Peyer's patch (tissue), 4 donors: ENCODE measurements at places on chromosomes 7 and 10.

DNA sequence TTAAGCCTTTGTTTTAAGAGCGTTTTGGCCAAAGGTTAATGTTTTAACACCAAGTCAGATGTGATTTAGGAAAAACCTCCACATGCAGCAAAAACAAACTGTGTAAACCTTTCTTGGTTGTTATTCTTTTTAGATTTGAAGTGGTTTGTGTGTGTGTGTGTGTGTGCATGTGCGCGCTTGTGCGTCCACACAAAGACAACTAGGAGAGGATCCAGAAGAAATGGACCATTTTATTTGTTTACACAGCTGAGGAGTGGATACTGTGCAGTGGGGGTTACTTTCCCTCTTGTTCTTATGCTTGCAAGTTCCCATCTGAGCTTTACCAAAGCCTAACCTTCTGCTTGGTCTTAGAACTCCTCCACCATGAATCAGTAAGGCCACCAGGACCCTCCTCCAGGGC is 20.0 kb downstream of the TCF7L2 start:
- DNase-seq, result no peak

GRCh38 chr7:102811942-102812678 is 63.3 kb downstream of the FAM185A start:
- no peak for DNase-seq

DNA sequence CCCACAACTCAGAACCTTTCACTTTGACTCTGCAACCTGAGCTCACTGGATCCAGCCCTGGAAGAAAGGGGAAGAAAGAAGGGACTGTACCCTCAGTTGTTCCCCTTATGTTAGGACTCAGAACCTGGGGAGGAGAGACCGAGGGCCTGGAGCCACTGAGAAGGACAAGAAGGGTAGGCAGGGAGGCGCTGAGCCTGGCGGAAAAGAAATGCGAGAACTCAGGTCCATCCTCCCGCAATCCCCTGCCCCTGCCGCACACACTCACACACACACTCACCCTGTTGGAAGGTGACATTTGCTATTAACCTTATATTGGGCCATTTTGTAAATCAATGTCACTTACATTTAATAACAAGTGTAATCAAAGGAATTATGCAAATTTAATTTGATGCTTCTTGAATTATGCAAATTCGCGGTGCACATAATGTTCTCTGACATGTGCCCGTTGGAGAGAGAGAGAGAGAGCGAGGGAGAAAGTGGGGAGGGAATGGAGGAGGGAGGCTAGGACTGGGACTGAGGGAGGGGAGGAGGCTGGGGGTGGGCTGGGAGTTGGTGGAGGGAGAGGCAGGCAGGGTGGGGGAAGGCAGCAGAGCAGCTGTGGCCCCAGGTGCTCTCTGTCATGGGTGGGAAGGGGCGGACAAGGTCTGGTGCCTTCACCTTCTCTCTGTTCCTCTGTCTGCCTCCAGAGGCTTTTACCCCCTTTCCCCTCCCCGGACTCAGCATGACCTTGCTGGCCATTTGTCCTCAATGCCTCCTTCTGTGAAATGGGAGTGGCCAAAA is 99.6 kb upstream of the PAX2 start:
- no peak for DNase-seq

- DNase-seq, result no peak
These were observed 1.7 kb downstream of the RHOBTB1 start for GRCh38 chr10:60942134-60942787.

DNA sequence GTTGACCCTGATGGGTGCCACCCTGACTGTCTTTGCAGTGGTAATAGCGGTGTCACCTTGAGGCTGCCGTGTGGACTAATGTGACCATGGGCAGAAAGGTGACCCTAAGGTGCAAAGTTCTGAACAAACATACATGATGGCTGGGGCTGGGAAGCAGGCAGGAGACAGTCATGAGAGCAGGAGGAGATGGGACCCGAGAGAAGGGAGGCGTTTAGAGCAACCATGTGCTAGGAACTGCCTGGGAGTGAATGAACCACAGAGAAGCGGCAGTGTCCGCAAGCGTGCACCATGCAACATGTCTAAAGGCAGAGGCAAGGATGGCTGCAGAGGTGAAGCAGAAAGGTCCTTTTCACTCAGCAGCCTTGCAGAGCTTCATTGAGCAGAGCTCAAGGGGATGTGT is 113.1 kb upstream of the GDF10 start:
- no peak for DNase-seq

GRCh38 chr7:15068324-15068723 is 165.8 kb upstream of the DGKB start:
- DNase-seq, result no peak

GRCh38 chr10:85317827-85318226 is 989.4 kb downstream of the CCSER2 start:
- no peak for DNase-seq

GRCh38 chr7:16563281-16564022 is 36.8 kb downstream of the LRRC72 start:
- no peak for DNase-seq

- no peak for DNase-seq
These were observed 9.4 kb upstream of the ADO start for GRCh38 chr10:62795100-62795499.

- DNase-seq, result no peak
These were observed 23.2 kb upstream of the PRRT4 start for GRCh38 chr7:128384726-128385125.

DNA sequence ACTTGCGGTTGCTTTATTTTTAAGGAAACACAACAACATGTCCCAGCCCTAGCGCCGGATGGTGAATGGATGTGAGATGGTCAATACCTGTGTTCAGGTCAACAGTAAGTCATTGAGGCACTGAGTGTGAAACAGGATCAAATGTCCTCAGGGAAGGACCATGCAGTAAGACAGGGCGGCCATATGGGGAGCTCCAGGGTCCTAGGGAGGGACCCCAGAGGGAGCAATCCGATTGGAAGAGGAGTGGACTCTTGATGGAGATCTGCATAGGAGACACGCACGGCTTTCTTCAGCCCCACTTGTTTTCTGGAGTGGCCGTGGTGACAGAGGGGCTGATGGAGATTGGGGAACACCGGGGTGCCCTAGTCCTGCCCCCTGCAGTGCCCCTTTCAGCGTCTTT is 423.8 kb upstream of the MKI67 start:
- DNase-seq, result no peak

GRCh38 chr7:1677206-1678080 is 7.4 kb downstream of the ELFN1 start:
- DNase-seq, result no peak

DNA sequence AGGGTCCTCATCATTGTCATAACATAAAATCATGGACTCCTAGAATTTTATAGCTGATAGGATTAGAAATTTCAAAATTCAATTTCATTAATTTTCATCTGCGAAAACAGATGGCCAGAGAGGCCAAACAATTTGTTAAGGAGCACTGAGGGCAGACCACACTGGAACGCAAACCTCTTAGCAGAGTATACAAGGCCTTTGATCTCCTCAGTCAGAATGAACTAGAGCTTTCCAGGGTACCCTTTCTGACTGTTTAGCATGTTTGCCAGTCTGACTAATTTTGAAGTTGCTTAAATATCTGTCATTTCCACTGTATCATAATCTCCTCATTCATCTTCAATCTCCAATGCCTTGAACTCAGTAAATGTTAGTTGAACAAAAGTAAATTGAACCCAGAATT is 41.9 kb upstream of the ATRNL1 start:
- no peak for DNase-seq

- no peak for DNase-seq
These were observed 11.6 kb downstream of the MICALL2 start for GRCh38 chr7:1447551-1448244.

- no peak for DNase-seq
These were observed 170.9 kb downstream of the LRMDA start for GRCh38 chr10:75602341-75602740.

DNA sequence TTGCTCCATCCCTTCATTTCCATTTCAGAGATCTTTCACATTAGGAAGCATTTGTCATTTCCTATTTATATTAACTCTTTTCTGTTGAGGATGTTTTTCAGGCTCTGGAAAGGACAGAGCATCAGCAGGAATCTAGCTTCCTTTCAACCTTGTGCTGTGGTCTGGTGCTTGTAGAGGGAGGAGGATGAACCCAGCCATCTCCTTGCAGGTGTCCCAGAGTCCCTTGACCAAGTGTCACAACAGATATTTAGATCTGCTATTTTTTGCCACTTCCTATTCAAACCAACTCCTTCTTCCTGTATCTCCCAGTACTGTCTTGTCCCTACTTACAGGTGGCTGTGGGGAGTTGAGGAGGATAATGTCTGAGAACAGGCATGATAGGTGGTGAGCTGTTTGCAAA is 742.8 kb downstream of the GRID1 start:
- DNase-seq, result no peak

GRCh38 chr7:140640727-140641523 is at the start of gene DENND2A:
Gene DENND2A, minus strand, starts transcription at chr7:140640813. Its CDS starts 38,416 bp downstream, at chr7:140602397.
- DNase-seq, result peak; percentile 67

DNA sequence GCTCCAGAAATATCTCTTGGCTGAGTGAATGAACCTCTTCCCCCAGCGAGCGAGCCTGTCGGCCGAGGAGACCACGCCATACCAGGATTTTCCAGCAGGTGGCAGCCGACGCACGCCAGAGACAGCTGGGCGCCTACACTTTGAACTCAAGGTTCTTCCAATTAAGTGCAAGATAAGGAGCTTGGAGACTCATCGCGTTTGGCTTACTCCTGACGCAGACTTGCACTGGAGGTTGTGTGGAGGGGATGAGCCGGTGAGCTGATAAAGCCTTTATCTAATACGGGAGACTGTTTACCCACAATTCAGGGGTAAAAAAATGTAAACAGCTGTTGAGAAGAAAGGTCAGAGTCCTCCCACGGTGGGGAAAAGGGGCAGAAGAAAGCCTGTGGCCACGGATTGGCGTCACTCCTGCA is 45.9 kb upstream of the EMX2 start:
- DNase-seq, result peak; percentile 87

DNA sequence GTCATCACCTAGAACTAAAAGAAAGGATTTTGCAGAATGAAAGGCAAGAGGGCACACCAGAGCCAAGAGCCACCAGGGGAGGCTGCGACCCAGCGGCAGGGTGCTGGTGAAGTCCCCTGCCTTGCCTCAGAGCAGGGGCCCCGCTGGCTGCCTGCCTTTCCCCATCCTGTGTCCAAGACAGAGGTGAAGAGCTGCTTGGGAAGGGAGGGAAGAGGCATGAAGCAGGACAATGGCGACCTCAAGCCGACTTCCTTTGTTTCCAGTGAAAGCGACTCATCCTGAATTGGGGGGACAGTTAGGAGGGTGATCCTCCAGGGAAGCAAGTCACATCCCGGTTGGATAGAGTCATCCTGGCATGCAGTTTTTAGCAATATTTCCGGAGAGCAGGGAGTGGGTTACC is 255.5 kb upstream of the YAE1 start:
- DNase-seq, result no peak

- DNase-seq, result no peak
These were observed 471 bp downstream of the PFKP start for GRCh38 chr10:3067859-3068179.

GRCh38 chr7:94972296-94972695 is 64.9 kb downstream of the PPP1R9A start:
- DNase-seq, result no peak

- no peak for DNase-seq
These were observed 11.3 kb downstream of the NOD1 start for GRCh38 chr7:30467271-30467670.

DNA sequence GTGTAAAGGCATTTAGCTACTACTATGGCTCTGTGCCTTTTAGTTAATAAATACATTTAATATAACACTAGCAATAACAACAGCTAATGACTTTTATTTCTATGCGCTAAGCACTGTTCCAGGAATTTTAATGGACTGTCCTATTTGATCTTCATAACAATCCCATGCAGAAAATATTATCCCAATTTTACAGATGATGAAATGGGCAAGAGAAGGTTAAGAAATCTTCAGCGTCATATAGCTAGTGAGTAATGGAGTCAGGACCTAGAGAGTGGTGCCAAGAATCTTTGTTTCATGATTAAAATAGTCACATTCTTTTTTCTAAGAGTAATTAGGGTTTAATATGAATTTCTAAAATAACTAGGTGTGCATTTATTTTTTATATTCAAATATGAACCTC is 32.4 kb downstream of the ACTA2 start:
- DNase-seq, result no peak

DNA sequence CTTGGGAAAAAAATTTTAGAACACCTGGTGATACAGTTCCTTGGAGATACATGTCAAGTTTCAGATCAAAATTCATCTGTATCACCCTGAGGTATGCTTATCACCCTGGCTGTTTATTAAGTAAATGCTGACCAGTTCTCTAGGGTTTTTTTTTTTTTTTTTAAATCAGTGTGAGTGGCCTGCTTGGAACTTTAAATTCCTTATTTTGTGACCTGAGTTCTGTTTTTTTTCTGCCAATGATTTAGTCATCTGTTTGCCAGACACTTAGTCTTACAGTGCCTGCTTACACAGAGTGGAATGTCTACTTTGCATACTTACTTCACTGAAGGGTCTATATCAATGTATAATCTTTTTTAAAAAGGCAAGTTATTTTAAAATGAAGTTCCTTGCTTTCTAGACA is 1.8 kb downstream of the TSPAN13 start:
- DNase-seq, result no peak

DNA sequence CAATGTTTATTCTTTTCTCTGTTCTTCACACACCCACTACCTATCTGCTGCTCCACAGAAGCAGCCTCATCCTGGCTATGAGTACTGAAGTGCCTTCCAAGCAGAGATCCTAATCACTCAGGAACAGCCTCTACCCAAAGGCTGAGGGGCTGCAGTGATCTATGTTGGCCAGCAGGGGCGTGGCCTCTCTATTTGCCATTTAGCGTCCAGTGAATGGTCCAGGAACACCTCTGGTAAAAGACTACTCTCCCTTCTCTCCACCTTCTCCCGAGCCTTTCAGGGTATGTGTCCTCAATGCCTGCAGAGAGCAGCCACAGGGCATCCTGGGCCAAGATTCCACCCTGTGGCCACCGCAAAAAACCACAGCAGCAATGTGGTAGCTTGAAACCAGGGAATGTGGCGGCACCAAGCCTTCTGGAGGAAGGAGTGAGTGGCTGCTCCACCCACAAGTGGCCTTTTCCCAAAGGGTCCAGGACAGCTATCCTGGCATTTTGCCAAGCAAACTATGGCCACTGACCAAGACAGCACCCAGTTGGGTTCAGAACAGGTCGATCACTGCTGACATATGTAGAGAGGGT is 70.9 kb downstream of the SYPL1 start:
- DNase-seq, result no peak

DNA sequence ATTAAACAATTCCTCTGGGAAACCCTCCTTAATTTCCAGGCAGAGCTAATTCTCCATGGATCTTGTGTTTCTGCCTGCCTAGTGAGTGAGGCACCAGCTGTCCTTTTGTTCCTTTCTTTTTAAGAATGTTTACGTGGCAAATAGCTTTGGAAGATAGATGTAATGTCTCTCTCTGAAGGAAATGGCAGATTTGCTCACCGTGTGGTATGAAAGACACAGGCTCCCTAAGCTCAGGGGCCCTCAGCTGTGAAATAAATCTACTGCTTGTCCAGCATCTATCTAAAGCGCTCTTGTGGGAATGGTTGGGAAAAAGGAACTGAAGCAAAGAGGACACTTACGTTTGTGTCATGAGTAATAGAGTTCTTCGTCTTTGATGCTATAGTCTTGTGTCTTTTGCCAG is 64.6 kb downstream of the FAS start:
- no peak for DNase-seq
